Ovary (tissue), 10 donors: ENCODE measurements at places on chromosomes 7 and 10. TPM values are rescaled to one million over a fixed set of nuclear protein-coding genes. Genes with fewer than 3 reads are reported as not detected.

- DNase-seq = no peak
These were observed 10.2 kb upstream of the ITGA8 start for GRCh38 chr10:15729890-15730289.

GRCh38 chr10:34528320-34528719 lies 286.8 kb downstream of the PARD3 start:
- DNase-seq = no peak

GRCh38 chr10:86292462-86293395 lies 73.9 kb downstream of the GRID1 start:
- DNase-seq = no peak

DNA sequence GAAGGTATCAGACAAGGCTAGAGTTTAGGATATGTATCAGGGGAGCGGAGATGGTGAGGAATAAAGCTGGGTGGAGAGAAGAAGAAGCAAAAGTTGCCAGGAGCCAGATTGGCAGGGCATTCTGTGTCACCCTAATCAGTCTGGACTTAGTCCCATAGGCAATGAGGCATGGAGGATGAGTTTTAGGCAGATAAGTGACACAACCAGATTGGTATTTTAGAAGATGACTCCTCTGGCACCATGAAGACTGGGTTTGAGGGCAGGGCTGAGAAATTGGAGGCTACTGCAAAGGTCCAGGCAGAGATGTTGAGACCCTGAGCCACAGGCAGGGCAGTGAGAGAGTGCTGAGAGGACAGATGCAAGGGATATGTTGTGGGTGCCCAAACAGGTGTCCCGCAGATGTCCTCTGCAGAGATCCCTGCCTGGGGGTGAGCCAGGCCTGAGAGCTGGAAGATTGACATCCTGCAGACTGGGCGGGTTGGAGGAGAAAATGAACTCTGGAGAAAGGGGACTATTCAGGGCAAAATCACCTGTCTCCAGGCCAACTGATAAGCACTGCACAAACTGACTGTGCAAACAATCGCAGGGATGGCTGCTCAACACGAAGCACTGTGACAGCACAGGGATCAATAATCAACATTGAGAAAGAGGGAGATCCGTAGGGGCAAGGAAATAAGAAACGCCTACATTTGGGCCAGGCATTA lies 11.9 kb upstream of the HABP2 start:
- DNase-seq = no peak

DNA sequence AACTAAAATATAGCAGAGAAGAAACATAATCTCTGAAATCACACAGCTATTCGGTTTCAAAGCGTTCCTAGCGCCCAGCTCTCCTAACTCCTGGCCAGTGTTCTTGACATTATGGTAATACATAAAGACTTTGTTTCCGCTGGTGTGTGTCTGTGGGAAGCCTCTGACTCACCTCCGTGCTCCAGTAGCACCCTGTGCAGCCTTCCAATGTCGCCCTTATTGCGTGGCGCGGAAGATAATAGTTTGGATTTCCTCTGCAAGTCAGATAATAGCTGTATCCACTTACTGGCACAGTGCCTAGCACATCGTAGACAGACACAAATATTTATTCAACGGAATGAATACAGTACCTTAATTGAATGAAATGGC lies 570 bp downstream of the BMS1 start:
- DNase-seq = peak; percentile 21

- no peak for DNase-seq
These were observed 81.6 kb downstream of the CHN2 start for GRCh38 chr7:29276199-29276598.

DNA sequence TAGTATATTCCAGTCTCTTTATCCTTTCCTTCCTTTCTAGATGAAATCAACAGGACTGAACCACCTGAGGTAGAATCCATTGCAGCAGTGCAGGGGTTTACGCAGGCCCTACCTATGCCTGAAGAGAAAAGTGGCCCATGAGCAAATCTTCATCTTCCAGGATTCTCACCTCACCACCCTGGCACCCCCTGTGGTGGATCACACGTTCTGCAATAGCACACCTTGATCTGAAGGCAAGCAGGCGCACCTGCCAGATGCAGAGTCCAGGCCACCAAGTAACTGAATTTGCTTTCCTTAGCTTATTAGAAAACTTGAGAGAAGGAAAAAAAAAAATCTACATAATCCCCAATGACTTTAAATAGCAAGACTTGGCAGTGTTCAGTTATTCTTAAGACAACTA lies 121.4 kb downstream of the PIP4K2A start:
- DNase-seq = no peak

PRKCQ gene
- total RNA-seq = 0.71 TPM

THNSL1 gene
- 9.7 TPM for total RNA-seq

CRTAC1 gene
- total RNA-seq = 1.6 TPM
